ENCODE measurements at places on chromosomes 4 and X. TPM values are rescaled to one million over a fixed set of nuclear protein-coding genes. Genes with fewer than 3 reads are reported as not detected.

DNA sequence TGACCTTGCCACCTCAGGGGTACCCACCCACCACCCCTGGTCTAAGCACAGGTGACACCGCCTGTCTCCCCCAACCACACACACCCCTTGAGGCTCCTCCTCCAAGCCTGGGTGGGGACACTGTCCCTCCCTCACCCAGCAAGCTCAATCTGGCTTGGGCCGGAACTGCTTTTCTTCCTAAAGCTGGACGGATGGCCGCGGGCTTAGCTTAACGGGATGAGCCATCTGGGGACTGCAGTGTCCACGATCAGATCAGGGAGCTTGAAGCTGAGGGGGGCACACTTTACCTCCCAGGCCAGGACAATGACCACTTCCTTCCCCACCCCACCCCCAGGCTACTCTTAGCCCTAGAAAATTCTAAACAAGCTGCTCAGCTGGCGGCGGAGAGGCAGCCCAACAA is 1.0 kb upstream of the SLC6A8 start:
- DNase-seq, result no peak

GRCh38 chrX:84358271-84358670 is 144.0 kb downstream of the HDX start:
- DNase-seq, result no peak

DNA sequence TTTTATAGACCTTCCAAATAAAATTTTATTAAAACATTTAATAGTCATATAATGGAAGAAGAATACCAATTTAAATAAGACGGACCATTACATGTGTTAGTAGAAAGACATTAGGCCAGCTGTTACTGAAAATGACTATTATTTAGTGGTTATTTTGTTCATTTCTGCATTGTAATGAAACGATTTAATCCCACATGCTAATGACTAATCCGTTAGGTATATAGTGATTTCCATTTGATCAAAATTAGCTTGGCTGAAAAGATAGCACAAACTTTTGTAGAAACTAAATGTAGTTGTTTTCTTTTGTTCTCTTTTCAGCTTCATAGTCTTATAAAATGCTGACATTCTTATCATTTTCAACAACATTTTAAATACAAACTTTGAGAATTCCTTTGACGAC is 556.1 kb upstream of the TENM3 start:
- no peak for DNase-seq

GRCh38 chr4:74546057-74546456 is 101.1 kb downstream of the AREG start:
- DNase-seq, result no peak

GRCh38 chr4:153156263-153156662 is 48.0 kb upstream of the TRIM2 start:
- no peak for DNase-seq

GRCh38 chrX:72540318-72540717 is 32.3 kb downstream of the HDAC8 start:
- DNase-seq, result no peak

DNA sequence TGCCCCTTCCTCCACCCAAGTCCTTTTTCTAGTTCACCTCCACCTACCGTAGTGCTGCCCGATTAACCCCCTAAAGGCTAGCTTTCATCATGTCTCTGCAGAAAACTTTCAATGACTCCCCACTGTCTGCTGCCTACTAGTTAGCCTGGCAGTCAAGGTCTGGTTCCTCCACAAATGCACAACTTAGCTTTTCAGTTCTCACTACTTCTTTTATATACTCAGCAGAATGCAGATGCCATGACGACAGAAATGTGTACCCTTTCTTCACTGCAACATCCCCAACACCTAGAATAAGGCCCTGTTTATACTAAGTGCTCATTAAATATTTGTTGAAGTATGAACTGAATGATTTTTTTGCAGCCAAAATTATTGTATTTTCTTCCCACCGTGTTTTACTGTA is 30.9 kb upstream of the RASGEF1B start:
- no peak for DNase-seq

GRCh38 chrX:155767051-155767875 is 113.9 kb upstream of the VAMP7 start:
- peak; percentile 57 for DNase-seq

GRCh38 chr4:8101213-8102075 is 57.2 kb downstream of the ABLIM2 start:
- no peak for DNase-seq

GRCh38 chrX:76893930-76894329 is 466.4 kb downstream of the MAGEE1 start:
- DNase-seq, result no peak

- DNase-seq, result no peak
Observed at GRCh38 chr4:61225656-61226055, 25.5 kb downstream of the ADGRL3 start.

DNA sequence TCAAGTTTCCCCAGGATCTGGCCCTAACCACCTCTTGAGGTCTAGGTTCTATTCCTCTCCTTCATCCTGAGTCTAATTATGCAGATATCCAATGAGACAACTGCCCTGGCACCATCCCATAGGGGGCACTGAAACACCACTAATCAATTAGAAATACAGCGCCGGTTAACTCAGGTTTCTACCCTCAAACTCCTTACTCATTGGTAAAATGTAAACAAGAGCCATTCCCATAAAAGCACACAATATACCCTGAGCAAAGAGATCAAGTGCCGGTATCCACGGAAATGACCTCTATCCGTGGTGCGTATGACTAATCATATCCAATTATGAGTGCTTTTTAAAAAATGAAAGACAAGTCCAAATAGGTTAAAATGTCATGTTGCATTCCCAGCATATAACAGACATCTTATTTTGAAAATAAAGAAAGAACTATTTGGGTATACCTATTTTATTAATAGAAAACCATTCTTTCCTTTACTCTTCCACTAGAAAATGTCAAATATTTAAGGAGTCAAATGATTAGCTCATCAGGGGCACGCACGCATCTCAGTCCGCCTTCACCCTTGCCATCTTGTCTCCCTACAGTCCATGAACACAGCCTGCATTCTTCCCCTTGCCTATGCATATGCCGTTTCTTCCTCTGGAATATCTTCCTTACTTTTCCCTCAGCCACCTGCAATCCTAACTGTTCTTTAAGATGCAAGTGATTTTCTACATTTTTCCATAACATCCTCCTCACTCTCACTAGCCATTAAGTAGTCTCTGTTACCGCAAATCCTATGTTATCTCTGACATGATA is 141.1 kb downstream of the MAML3 start:
- DNase-seq, result no peak

DNA sequence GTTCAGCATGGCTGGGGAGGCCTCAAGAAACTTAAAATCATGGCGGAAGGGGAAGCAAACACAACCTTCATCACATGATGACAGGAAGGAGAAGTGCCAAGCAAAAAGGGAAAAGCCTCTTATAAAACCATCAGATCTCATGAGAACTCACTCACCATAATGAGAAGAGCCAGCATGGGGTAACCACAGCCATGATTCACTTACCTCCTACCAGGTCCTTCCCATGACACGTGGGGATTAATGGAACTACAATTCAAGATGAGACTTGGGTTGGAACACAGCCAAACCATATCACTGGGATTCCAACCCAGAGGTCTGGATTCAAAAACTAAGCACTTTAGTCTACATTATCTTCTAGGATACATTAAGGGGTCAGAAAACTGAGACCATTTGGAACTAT is 609.6 kb upstream of the SPANXN1 start:
- no peak for DNase-seq

GRCh38 chr4:13164783-13165331 is 319.3 kb downstream of the RAB28 start:
- DNase-seq, result no peak

GRCh38 chrX:68835104-68835442 is 6.3 kb downstream of the EFNB1 start:
- DNase-seq, result no peak

DNA sequence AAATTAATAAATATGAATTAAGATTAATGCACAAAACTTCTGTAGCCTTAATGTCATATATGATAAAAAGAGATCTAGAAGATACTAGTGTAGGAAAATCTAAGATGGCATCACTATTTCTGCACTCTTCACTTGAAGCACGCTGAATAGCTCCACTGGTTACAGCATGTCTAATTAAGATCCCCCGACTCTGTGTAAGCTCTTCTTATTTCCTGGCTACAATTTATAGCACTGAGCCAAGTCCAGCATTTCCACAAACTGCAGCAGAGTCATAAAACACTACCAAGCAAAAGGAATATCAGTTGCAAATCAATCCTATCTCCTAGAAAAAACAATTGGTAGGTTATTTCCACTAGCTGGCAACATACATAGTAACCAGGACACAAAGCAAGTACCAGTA is 1.3 kb upstream of the CCNA2 start:
- no peak for DNase-seq

GRCh38 chrX:426881-427280 is 40.2 kb upstream of the PPP2R3B start:
- no peak for DNase-seq

DNA sequence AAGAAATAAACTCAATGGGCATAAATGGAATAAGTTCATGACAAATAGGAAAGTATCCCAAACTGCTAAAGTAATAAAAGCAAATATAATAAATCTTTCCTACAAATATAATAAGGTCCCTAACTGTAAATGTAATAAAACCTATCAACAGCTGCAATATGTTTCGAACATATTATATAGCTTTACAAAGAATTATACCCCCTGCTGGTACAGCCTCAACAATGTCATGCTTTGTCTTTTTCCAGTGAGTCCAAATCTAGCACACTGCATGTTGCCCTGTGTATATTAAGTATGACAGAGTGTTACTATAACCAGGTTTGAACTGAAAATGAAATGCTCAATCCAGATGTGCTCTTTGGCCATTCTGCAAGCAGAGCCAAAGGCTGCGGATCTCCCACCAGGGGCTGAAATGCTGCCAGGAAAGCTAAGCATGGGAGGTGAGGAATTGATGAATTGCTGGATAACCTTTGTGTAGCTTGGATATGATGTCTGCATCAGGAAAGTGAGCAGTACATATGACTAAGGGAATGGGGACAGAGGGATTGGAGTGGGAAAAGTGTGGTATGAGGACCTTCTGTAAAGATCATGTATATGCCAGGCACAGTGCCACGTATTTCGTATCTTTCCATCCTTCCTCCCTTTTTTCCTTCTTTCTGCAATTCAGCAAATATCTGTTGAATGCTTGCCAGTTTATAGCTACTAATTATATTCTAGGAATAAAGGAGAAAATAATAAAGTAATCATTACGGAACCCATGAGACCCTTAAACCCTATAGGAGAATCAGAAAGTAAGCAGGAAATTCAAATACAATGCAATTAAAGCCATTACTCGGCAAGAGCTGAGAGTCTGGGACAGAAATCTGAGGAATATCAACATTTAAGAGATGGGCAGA is 954.6 kb upstream of the LCORL start:
- no peak for DNase-seq

DNA sequence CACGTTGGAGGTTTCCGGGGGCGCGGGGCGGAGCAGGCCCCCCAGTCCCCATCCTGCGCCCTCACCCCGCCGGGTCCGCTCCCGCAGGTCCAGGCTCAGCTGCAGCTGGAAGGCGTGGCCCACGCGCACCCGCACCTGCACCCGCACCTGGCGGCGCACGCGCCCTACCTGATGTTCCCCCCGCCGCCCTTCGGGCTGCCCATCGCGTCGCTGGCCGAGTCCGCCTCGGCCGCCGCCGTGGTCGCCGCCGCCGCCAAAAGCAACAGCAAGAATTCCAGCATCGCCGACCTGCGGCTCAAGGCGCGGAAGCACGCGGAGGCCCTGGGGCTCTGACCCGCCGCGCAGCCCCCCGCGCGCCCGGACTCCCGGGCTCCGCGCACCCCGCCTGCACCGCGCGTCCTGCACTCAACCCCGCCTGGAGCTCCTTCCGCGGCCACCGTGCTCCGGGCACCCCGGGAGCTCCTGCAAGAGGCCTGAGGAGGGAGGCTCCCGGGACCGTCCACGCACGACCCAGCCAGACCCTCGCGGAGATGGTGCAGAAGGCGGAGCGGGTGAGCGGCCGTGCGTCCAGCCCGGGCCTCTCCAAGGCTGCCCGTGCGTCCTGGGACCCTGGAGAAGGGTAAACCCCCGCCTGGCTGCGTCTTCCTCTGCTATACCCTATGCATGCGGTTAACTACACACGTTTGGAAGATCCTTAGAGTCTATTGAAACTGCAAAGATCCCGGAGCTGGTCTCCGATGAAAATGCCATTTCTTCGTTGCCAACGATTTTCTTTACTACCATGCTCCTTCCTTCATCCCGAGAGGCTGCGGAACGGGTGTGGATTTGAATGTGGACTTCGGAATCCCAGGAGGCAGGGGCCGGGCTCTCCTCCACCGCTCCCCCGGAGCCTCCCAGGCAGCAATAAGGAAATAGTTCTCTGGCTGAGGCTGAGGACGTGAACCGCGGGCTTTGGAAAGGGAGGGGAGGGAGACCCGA is 14.0 kb downstream of the SHOX start:
- no peak for DNase-seq

GRCh38 chr4:111045992-111046391 is 423.1 kb upstream of the PITX2 start:
- no peak for DNase-seq

DNA sequence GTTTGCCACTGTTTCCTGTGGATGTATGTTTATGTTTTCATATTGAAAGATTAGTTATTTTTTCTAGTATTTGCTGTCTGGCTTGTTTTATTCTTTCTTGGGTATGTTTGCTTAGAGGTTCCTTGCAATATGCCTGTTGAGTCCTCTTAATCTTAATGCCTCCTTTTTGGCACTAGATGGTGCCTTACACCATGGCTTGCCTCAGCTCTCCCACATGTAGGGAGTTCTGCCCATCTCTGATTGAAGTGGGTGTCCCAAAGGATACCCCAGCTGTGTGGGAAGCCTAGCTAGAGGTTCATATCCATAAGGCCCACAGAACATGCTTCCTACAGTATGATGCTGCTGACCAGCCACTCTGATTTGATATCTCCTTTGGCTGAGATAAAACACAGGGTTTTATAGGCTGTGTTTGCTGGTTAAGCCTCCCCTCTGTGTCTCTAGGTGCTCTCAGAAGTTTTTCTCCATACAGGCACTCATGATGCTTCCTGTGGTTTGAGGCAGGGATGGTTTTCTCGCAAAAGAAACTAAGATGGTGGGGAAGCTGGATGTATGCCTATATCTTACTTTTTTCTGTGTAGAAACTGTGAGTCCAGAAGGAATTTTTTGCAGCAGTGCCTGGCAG is 162.4 kb downstream of the ASB9 start:
- DNase-seq, result no peak

- DNase-seq, result no peak
Observed at GRCh38 chr4:153183146-153183545, 21.1 kb upstream of the TRIM2 start.

GRCh38 chrX:54714424-54714823 is 83.6 kb downstream of the ITIH6 start:
- DNase-seq, result no peak

TEC gene
- polyA plus RNA-seq, result 4.9 TPM

BTK gene
- 1.5 TPM for polyA plus RNA-seq

GUCY1A1 gene
- 69.3 TPM for polyA plus RNA-seq

ADGRG4 gene
- not detected for polyA plus RNA-seq

RAB40A gene
- 3.0 TPM for polyA plus RNA-seq

ZAR1 gene
- not detected for polyA plus RNA-seq

CCSER1 gene
- polyA plus RNA-seq, result 20.6 TPM

BRS3 gene
- polyA plus RNA-seq, result 0.06 TPM

PLP1 gene
- 3.5 TPM for polyA plus RNA-seq

ODAPH gene
- 0.29 TPM for polyA plus RNA-seq

LRAT gene
- polyA plus RNA-seq, result 0.97 TPM
